Ascending aorta (tissue), 2 donors: ENCODE measurements at places on chromosomes 6 and 20.

GRCh38 chr6:98747273-98747672 lies 87.1 kb upstream of the POU3F2 start:
- no peak for DNase-seq

DNA sequence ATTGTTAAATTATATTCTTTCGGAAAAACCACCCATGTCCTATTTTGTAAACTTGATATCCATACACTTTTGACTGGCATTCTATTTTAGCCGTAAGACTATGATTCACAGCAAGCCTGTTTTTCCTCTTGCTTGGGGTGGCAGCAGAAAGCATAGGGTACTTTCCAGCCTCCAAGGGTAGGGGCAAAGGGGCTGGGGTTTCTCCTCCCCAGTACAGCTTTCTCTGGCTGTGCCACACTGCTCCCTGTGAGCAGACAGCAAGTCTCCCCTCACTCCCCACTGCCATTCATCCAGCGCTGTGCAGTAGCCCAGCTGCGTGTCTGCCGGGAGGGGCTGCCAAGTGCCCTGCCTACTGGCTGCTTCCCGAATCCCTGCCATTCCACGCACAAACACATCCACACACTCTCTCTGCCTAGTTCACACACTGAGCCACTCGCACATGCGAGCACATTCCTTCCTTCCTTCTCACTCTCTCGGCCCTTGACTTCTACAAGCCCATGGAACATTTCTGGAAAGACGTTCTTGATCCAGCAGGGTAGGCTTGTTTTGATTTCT lies 2.1 kb upstream of the ESR1 start:
- no peak for DNase-seq

DNA sequence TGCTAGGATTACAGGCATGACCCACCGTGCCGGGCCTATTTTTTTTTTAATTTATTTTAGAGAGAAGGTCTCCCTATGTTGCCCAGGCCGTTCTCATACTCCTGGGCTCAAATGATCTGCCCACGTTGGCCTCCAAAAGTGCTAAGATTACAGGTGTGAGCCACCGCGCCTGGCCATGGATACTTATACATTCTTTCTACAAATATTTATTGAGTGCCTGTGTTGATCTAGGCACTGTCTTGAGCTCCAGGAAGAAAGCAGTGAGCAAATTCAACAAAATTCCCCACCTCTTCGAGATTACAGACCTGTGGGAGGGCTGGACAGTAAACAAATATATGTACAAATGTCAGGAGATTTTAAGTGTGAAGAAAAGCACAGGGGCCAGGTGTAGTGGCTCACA lies 37.9 kb downstream of the MGME1 start:
- DNase-seq = no peak

- peak; percentile 74 for DNase-seq
These were observed at the start of gene DOK5 for GRCh38 chr20:54475334-54476168. Gene DOK5, plus strand, starts transcription at chr20:54475593. Its CDS starts 354 bp downstream, at chr20:54475947.
